ENCODE measurements at places on chromosomes 1 and 21. TPM values are rescaled to one million over a fixed set of nuclear protein-coding genes. Genes with fewer than 3 reads are reported as not detected.

The S100A13 gene
- total RNA-seq: 83.0 TPM

The IGSF3 gene
- total RNA-seq: 8.3 TPM

GRCh38 chr1:109484519-109484975 lies 842 bp downstream of the ATXN7L2 start:
- DNase-seq: no peak

The SLFNL1 gene
- total RNA-seq: 0.17 TPM

- DNase-seq: no peak
These were observed 28.3 kb downstream of the GPR157 start for GRCh38 chr1:9100471-9101043.

The HES5 gene
- not detected for total RNA-seq

- no peak for DNase-seq
These were observed 168.5 kb downstream of the SMYD3 start for GRCh38 chr1:246338546-246338945.

- DNase-seq: no peak
These were observed 16.8 kb downstream of the OTUD7B start for GRCh38 chr1:149993764-149994163.

The KLHDC8A gene
- total RNA-seq: 0.69 TPM

- no peak for DNase-seq
These were observed 37.7 kb downstream of the SYF2 start for GRCh38 chr1:25194572-25195020.

DNA sequence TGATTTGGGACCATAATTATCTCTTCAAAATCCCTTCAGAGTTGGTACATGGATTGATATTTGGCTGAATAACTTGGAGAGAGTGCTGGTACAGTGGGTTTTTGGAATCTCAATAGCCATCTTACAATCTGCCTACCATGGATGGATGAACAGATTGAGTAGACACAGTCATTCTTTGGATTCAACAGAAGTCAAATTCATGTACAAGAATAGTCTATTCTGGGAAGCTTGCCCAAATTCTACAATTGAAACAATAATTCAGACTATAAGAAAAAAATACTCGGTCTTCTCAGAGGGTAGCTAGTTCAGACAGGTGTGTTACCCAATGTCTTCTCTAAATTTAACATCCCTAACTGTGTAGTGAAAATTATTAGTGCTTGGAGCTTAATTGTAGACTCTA lies 574.0 kb downstream of the LRRIQ3 start:
- DNase-seq: no peak

The DNAI4 gene
- 5.3 TPM for total RNA-seq

GRCh38 chr1:216670118-216670883 lies 52.9 kb downstream of the ESRRG start:
- no peak for DNase-seq

GRCh38 chr1:9371391-9371935 lies 78.8 kb downstream of the SPSB1 start:
- peak; percentile 96 for DNase-seq

- DNase-seq: no peak
These were observed 260.8 kb downstream of the SPATA17 start for GRCh38 chr1:217891966-217892365.

The BROX gene
- total RNA-seq: 46.6 TPM

DNA sequence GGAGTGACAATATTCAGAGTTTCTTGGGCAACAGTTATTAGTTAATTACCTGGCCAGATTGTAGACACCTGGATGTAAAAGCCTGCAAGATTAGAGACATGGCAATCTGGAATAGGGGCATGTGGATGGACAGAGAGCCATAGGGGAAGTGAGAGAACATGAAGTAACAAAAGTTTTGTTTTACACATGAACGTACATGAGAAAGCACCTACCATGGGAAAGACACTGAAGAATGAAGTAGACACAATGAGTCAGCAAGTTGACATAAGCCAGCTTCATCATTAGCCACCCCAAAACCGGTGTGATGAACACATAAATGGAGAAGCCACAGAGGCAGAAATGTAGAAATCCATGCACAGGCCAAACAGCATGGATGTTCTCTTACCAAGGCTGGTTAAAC lies 462.1 kb upstream of the C1orf87 start:
- no peak for DNase-seq

- no peak for DNase-seq
These were observed 28.0 kb downstream of the IARS2 start for GRCh38 chr1:220121791-220122530.

GRCh38 chr21:34986561-34987500 lies 62.3 kb downstream of the RUNX1 start:
- DNase-seq: no peak

- DNase-seq: no peak
These were observed 973 bp downstream of the SDF4 start for GRCh38 chr1:1230656-1231399.

- no peak for DNase-seq
These were observed 64.9 kb downstream of the TNR start for GRCh38 chr1:175678471-175678870.

The FNBP1L gene
- total RNA-seq: 9.6 TPM

The LCE2C gene
- not detected for total RNA-seq

GRCh38 chr1:15028102-15028501 lies 125.4 kb upstream of the TMEM51 start:
- no peak for DNase-seq

The SLC6A17 gene
- 0.42 TPM for total RNA-seq

GRCh38 chr1:226945858-226946245 lies 5.8 kb downstream of the COQ8A start:
- DNase-seq: no peak

The INAVA gene
- total RNA-seq: not detected

DNA sequence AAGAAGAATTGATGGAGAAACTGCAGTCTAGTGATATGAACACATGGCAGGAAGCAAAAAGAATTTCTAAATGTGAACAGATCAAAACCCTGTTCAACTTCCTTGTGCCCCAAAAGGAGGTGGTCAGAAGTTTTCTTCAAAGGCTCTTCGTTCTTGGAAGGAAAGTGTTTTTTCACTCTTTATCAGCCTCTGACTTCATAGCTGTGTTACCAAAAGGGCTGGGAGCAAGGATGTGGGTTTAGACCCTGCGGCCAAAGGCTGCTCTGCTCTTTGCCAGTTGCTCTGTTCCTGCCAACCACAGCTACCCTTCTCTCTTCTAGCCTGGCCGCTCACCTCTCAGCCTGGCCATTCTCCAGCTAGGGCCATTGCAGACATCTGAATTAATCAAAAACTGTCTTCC lies 53.8 kb downstream of the PTGER3 start:
- no peak for DNase-seq

GRCh38 chr1:16061266-16061665 lies 12.2 kb downstream of the FAM131C start:
- DNase-seq: no peak

DNA sequence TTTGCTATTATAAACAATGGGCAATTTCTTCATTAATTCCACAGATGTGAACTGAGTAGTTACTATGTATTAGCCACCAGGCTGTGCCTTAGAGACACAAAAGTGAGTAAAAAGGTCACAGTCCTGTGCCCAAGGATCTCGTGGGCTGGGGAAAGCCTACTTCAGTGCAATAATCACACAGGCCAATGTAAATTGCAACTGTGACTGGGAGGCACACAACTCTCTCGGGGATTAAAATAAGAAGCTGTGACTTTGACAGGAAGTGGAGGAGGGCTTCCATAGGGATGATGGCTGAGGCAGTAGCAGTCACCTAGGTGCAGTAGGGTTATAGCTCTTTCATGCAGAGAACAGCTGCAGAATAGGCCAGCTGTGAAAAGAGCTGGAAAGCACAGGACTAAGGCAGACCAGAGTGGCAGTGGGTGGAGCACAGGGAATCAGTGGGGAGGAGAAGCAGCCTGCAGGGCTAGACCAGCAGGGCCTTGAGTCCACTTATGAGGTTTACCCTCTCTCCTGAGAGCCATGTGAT lies 121.9 kb downstream of the MAB21L3 start:
- no peak for DNase-seq

The PIK3R3 gene
- total RNA-seq: 34.3 TPM

GRCh38 chr1:112818990-112819689 lies 104.0 kb upstream of the PPM1J start:
- DNase-seq: no peak

- no peak for DNase-seq
These were observed 29.6 kb upstream of the ZNF326 start for GRCh38 chr1:89965193-89965768.

GRCh38 chr1:200922406-200922805 lies 27.7 kb downstream of the INAVA start:
- DNase-seq: no peak

GRCh38 chr1:219402925-219403324 lies 210.0 kb downstream of the ZC3H11B start:
- DNase-seq: no peak

All from esophagus muscularis mucosa (tissue), 4 donors.